ENCODE measurements at places on chromosomes 2 and 18.

- no peak for DNase-seq
Measured at GRCh38 chr2:9030841-9031240, 27.4 kb upstream of the MBOAT2 start.

DNA sequence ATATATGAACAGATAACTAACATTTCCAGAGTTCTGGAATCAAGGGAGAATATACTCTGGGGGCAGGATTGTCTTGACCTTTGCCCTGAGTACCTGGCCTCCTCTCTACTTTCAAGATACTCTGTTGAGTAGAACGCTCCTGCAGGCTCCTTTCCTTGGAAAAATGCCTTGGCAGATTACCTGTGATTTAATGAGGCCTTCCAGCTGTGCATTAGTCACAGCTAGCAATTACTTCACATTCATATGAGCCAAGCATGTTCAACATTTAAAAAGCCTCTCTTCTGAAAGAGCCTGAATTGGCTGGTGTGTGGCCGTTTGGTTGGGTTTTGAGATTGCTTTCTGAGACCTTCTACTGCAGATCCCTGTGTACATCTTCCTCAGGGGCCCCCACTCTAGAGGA lies 142.2 kb downstream of the PLCL1 start:
- no peak for DNase-seq

- no peak for DNase-seq
Measured at GRCh38 chr2:30177956-30178355, 31.1 kb downstream of the YPEL5 start.

DNA sequence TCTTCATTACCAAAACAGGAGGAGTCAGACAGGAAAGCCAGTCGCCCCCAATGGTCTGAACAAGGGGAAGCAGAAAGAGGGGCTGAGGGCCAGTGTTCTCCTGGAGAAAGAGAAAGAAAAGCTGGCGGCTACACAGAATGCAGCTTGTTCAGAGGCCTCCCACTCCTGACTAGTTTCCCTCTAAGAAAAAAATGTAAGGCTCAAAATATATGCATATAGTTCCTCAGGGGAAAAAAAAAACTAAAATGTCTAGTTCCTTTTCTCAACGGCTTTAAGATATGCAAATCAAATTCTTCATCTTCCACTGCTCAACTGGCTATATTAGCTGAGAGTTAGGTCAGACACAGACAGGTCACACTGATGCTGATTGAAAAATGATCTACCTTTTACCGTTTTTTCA lies 18.6 kb downstream of the MBOAT2 start:
- DNase-seq, result no peak

GRCh38 chr2:201790291-201790690 lies 9.6 kb upstream of the ALS2 start:
- no peak for DNase-seq

DNA sequence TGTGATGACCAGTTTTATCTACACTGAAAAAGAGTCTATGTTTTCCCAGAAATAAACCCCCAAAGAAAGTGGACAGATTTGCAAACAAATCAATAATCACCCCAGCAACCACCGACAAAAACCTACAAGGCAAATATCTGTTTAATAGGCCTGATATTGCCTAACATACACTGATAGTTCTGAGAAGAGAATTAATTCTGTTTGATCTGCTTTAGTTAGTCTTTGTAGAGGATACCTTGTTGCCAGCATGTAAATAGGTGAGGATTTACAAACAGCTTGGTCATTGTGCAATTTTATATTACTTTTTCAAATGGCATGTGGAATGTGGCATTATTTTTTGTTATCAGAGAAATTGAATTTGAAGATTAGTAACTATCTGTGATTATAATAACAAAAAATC lies 86.5 kb downstream of the DCC start:
- DNase-seq, result no peak
